ENCODE measurements at places on chromosomes 4 and X. TPM values are rescaled to one million over a fixed set of nuclear protein-coding genes. Genes with fewer than 3 reads are reported as not detected.

DNA sequence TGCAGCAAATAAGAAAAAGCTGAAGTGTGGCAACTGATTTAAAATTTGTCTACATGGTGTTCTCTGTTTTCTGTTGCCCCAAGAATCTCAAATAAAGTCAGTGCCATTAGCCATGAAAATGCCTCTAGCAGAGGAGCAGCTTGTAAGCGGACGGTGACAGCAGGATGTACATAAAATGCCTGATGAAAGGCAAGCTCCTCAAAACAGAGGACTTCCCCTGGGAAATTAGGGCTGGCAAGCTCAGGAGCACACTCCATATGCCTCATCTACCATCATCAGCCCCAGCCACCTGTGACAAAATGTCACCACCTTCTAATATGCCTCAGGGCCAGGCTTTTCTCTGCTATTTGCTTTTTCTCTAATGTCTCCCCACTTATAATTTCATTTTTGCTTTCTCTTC, 54.5 kb downstream of the ASB9 start:
- no peak for DNase-seq

Gene SH3D19
- not detected for total RNA-seq

Gene EPGN
- not detected for total RNA-seq

Gene TREX2
- total RNA-seq = 1.1 TPM
